Glutamatergic neuron (in vitro differentiated cells): ENCODE measurements at places on chromosomes 5 and 9. TPM values are rescaled to one million over a fixed set of nuclear protein-coding genes. Genes with fewer than 3 reads are reported as not detected.

DNA sequence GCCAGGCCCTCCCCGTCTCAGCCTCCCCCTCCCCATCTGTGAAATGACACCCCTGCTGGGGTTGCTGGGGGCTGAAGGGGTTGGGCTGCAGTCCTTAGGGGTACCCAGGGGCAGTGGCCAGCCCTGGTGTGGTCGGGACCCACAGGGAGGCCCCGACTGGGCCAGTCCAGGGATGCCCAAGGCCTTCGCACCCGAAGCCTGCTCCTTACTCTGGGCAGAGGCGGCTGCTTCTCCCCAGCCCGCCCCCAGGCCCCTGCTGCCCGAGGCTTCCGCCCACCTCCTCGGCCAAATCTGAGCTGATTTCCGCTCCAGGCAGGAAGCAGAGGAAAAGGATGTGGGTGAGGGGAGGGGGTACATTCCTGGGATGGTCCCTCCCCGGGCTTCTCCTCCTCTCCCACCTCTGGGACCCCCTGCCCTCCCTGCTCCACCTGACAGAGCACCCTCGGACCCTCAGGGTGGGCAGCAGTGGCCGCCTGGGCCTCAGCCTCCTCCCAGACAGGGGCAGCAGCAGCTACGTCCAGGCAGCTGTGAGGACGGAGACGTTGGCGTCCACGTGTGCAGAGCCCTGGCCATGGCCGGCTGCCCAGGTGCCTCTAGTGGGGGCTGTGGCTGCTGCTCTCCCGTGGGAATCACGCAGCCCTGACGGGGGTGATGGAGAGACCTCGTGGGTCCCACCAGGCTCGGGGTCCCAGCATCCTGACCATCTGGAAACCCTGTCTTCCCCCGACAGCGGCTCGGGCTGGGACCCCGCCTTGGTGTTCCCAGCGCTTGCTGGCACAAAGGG is 4.2 kb upstream of the NRARP start:
- peak; percentile 36 for DNase-seq

DNA sequence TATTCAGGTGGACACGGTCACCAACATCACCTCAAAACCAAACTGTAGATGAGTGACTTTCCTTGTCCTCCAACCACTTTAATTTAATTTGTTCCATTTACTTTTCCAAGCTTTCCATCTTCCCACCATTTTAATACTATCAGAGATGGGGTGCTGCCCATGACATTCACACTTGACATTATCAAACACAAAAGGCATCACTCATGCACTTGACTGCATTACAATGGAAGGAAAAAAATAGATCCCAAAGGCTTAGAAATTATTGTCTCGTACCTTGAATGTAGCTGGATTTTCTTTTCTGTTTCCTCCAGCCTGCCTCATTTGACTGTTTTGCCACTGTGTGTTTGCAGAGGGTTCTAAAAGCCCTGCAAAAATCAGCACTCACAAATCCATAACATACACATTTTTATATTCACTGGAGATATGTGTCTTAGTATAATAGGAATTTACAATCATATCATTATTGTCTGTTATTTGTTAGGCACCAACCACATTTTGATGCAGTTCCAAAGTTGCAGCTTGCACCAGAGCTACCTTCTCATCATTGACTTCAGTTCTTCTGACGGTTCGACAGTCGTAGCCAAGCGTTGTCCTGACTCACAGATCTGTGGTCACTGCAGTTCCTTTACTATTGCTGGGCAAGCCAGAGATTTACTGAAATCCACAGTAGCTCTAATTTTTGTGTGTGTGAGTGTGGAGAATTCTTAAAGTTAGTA is 712.3 kb upstream of the WWC1 start:
- DNase-seq = no peak

DNA sequence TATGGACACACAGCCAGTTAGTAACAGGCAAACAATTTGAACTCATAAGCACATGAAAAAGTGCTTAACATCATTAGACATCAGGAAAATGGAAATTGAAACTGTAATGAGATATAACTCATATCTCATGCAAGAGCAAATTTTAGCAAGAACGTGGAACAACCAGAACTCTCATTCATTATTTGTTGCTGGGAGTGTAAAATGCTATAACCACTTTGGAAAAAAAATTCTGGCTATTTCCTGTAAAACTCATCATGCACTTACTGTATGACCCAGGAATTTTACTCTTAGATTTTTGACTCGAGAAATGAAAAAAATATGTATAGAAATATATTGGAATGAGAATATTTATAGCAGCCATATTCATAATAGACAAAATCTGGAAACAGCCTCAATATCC is 205.7 kb upstream of the PUM3 start:
- no peak for DNase-seq

DNA sequence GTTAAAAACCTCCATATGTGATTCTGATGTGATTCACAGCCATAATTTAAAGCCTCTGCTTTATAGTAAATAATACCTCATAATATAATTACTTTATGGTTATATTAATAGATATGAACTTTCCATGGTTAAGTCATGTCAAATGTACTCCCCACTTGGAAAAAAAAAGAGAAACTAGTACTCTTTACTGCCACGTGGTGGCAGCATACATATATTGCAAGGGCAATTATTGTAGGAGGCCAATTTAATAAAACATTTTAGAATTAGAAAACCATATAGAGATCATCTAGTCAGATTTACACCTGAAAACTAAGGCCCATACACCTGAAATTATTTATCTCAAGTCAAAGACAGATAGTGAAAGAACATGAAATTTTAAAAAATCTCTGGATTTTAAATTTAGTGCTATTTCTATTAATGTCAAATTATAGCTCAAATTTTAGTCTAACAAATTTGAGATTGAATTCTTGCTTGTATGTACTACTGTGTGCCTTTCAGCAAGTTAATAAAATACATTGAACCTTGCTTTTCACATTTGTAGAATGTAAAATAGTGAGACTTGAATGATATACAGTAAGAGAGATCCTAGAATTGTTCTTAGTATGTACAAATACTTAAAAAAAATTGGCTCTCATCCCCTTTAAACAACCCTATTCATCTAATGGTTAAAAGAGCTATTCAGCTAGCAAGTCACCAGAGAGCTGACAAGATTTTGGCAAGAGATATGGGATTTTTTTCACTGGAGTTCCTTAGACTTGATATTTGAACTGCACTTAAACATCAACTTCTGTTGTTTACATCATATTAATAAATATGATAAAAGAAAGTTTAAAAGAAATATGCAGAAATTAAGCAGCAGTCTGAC is 603.8 kb downstream of the TLE4 start:
- DNase-seq = peak; percentile 23

DNA sequence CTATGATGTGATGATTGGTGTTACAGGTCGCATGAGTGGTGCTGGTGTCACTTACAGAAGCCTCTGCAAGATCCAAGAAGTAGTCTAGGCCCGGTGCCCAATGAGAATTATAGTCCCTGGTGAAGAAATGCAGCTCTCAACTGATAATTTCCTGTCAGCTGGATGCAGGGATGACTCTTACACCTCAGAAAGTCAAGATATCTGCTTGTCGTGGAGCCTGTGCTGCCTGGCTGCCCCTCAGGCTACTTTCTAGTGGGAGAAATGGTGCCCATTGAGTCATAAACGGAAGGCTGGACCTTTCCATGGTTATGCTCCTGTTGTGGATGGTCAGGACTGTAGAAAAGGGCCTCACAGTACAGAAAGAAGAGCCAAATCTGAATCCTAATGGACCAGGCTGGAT is 46.8 kb upstream of the NXNL2 start:
- no peak for DNase-seq

DNA sequence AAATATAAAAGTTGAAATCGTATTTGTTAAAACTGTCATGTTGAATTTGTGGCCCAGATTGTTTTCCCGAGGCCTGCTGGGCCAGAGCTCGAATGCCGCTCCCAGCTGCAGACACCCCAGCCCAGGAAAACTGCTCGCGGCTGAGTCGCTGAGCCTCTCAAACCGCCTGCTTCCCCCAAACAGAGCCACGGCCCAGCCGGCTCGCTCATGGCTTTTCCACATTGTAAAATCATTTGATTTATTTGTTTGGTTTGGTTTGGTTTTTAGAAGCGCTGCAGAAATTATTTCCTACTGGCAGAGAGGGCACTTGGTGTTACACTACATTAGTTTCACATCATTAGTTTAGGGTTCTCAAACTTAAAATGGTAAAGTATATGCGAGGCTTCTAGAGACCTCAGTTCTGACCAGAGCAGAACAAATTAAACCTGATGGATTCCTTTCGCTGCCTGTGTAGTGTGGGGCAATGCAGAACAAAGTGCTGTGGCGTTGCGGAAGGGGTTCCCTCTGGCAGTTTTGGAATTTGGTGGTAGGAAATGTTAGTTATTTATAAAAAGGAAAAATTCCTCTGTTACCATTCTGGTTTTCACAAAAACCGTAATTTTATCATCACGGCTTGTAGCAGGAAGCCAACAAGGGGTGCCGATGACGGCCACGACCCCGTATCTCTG is 156.5 kb upstream of the PITX1 start:
- DNase-seq = no peak

DNA sequence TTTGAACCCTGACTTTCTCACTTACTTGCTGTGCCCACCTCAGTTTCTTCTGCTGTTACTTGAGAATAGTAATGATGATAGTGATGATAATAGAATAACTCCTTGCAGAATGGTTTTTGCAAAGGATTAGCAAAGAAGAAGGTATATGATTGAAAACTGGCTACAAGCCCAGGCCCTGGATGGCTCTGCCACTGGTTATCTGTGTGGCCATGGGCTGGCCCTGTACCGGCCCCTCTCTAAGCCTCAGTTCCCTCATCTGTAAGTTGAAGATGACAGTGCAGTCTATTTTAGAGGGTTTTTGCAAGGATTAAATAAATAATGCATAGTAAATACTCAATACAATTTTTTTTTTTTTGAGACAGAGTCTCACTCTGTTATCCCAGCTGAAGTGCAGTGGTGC is 6.2 kb downstream of the TTLL11 start:
- DNase-seq = no peak

DNA sequence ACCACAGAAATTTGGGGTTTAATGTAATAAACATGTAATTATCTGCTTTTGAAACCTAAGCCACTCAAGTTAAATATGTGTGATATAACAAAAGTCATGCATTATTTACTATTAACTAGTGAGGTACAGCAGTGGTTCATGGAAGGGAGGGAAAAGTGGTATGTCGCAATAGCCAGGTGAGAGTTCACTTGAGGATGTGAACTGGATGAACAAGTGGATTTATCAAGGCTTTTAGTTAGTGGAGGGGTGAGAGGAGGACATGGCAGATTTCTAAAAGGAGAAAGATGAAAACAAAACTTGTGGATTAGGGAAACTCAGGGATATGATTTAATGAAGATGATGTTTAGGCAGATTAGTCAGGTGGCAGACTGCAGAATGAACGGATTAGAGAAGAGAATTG is 141.3 kb upstream of the NFIB start:
- DNase-seq = no peak

DNA sequence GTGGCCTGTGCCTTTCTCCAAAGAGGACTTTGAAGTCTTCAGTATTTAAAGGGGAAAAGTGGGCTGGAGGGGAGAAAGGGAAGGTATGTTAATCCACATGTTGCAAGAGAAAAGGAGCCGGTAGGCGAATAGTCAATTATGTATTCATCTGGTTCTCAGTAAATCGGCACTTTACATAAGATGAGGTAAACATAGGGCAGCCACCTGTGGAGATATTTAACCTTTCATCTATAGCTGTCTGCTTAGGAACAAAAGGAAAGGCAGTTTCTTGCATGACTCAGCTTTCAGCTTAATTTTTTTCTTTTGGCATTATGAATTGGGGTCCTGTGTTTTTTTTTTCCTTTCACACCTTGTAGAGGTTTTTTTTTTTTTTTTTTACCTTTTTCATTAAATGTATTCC is 42.2 kb downstream of the FGD3 start:
- no peak for DNase-seq

The GPR150 gene
- not detected for total RNA-seq

DNA sequence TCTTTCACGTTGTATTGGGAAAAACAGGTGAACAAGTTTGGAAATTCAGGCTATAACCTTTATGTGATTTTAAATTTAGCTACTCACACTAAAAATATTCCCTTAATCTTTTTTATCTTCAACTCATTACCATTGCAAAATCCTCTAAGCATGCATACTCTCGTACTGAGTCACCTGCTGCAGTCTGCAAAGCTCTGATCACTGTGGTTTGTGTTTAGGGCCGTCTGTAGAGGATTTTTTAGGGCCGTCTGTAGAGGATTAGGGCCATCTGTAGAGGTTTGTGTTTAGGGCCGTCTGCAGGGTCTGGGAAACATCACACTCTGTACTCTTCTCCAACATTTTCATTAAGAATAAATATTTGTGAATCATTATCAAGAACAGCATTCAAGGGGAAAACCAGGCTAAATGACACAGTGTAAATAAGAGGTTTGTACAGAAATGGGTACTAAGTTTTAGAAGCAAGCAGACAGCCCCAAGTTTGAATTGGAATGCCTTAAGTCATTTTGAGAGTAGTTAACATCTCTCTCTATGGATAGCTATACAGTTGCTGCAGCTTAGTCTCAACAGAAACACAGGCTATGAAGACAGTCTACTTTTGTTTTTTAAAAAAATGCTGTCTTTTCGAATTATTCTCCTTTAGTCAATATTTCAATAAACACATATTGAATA is 155.0 kb upstream of the TSLP start:
- DNase-seq = no peak

DNA sequence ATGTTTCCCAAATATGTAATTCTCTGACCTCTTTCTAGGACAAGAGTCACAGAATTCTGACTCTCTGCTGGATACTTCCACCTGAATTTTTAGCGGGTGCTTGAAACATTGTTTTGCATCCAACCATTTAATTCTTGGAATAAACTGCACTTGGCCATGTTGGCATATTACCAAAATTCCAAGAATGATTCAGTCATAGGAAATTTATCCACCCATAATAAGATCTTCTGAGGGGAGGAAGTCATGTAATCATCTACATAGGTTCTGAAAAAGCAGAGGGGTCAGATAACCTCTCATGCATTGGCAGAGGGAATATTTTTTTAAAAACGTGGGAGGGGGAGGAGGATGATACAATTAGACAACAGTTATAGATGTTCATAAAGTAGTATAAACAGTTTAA is 156.9 kb downstream of the PAM start:
- no peak for DNase-seq

The PHF24 gene
- 3.1 TPM for total RNA-seq

DNA sequence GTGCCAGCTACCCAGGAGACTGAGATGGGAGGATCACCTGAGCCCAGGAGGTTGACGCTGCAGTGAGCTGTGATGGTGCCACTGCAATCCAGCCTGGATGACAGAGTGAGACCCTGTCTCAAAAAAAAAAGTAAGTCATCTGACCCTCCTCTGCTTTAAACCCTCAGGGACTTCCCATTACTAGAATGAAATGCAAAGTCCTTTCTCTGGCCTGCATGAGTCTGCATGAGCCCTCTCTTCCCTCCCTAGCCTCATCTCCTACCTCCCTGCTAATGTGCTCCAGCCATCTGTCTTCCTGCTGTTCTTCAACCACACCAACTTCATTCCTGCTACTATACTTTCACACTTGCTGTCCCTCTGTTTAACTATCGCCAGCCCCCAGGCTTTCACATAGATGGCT is 15.3 kb downstream of the IL5 start:
- DNase-seq = no peak

GRCh38 chr5:107990881-107991810 is 320.4 kb upstream of the EFNA5 start:
- DNase-seq = no peak
